ENCODE measurements at places on chromosomes 13 and 19. TPM values are rescaled to one million over a fixed set of nuclear protein-coding genes. Genes with fewer than 3 reads are reported as not detected.
A peak's percentile ranks its signal among the peaks of the same experiment; 100 is the strongest.

DNA sequence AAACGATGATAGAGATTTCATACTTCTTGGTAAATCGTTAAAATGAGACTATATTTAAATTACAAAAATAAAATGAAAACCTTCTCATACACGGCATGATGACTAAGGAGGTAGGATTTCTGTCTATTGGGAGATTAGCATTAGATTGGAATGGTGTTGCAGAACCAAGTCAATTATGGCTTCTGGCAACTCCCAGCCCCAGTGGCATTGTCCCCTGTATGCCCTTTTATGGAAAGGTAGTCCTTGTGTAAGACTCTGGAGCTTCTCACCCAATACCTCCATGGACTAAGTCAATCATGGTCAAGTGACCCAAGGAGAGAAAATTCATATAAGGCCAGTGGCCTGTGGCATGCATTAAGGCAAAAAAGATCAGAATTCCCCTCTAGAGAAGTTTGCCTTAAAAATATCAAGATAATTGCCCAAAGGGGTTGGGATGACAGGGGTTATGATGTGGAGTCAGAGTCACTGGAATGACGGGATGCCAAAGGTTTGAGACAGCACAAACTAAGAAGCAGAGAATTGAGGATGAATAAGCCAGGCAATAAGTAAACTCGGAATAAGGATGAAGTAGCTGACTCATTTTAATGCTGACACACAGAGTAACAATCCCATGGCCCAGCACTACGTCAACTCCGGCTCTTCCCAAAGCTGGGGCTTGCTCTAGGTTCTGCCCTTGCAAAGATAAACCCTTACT lies 57.8 kb upstream of the POSTN start:
- H3K27me3 ChIP-seq: no peaks in the 10 kb centered on the region
- no peak overlapping the region for H3K27ac ChIP-seq
- H3K36me3 ChIP-seq: no peaks in the 10 kb centered on the region
- H3K4me3 ChIP-seq: no peak overlapping the region

DNA sequence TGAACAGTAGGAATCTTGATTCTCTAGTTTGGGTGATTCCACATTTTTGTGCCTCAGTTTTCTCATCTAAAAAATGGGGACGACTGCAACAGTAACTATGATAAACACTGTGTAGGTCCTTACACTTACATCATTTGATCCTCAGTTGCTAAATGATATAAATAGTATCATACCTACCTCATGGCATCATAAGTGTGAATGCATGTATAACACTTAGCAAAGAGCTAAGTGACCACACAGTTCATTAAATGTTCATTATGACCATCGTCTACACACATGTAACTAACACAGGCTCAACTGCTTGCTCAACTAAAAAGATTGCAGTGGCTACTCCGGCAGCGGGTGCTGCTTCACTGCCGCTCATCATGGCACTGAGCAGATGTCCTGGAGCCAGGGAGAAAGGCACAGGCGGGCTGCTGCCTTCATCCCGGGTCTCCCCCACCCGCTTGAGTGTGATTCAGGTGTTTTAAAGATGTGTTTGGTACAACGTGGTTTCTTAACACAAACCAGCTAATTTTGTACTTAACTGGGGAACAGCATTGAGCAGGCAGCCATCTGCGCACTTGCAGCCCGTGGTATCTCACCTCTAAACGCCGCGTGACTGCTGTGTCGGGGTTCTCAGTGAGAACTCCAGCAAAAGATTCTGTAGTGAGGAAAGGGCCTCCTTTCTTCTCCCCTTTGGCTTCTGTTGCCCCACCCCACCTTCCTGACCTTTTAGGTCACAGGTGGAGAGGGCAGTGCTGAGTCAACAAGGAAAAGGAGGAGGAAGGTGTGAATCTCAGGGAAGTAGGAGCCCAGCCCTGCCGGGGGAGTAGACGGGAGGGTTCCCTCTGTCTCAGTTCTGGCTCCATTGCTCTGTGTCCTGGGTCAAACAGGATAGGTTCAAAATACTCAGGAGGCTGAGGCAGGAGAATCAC lies 11.7 kb upstream of the ACTN4 start:
- H3K4me1 ChIP-seq: peaks cover 31% of the 10 kb centered on the region
- no peak for DNase-seq
- no peaks in the 10 kb centered on the region for H3K27me3 ChIP-seq
- H3K4me3 ChIP-seq: no peak overlapping the region
- H3K36me3 ChIP-seq: peaks cover 5% of the 10 kb centered on the region

- no peak overlapping the region for H3K4me3 ChIP-seq
- H3K36me3 ChIP-seq: no peaks in the 10 kb centered on the region
- no peak for DNase-seq
- no peaks in the 10 kb centered on the region for H3K4me1 ChIP-seq
- H3K27me3 ChIP-seq: no peaks in the 10 kb centered on the region
- no peak overlapping the region for H3K27ac ChIP-seq
These were observed 1442.9 kb downstream of the SLITRK1 start for GRCh38 chr13:82439159-82439904.

DNA sequence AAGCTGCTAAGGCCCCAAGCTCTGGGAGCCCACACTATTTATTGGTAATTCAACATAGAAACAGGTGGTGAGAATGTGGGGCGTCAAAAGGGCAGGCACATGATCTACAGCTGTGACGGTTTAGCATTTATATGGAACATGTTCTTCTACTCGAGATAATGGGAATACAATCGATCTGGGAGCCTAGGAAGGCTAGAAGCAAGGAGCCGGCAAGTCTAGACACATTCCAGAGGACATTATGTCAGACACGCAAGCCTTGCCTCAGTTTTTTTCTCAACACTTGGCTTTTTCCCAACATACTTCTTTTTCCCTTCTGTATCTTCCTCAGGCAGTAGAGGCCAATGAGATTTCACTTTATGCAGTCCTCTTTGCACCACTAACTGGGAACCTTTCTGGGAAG lies 315.7 kb upstream of the SLITRK5 start:
- H3K4me1 ChIP-seq: no peaks in the 10 kb centered on the region
- no peaks in the 10 kb centered on the region for H3K27me3 ChIP-seq
- no peak overlapping the region for H3K27ac ChIP-seq
- H3K36me3 ChIP-seq: no peaks in the 10 kb centered on the region
- no peak overlapping the region for H3K4me3 ChIP-seq

GRCh38 chr19:54390942-54391577 lies 24.2 kb upstream of the TTYH1 start:
- no peak overlapping the region for H3K27ac ChIP-seq
- no peak overlapping the region for H3K4me3 ChIP-seq
- H3K27me3 ChIP-seq: no peaks in the 10 kb centered on the region
- no peaks in the 10 kb centered on the region for H3K4me1 ChIP-seq
- H3K36me3 ChIP-seq: no peaks in the 10 kb centered on the region
- peak; percentile 62 for DNase-seq

DNA sequence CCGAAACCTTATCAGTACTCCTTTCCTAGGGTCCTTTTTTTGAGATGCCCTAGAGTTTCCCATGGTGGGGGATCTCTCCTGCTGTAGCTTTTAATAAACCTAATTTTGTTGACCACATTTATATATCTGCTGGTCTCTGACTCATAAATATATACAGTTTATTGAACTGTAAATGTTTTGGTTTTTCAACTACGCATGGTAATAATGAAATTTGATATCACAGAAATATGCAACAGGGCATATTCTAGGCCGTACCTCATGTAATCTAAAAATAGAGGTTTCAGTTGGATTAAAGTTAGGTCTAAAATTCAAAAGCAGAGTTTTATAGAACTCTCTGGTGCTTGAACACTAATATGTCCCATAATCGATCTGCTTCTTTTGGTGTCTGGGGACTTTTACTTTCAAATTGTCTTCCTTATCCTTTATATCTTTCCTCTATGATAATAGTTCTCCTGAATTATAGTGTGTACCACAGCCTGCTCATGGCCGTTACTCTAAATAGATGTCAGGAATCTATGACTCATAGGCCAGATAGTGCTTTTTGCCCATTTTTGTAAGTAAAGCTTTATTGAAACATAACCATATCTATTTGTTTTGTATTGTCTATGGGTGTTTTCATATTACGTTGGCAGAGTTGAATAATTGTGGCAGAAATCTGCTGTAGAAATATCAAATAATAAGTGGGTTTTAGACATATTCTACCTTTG lies 324.8 kb upstream of the PCDH9 start:
- no peak overlapping the region for H3K4me3 ChIP-seq
- no peaks in the 10 kb centered on the region for H3K27me3 ChIP-seq
- DNase-seq: no peak
- H3K27ac ChIP-seq: no peak overlapping the region
- no peaks in the 10 kb centered on the region for H3K4me1 ChIP-seq
- no peaks in the 10 kb centered on the region for H3K36me3 ChIP-seq

DNA sequence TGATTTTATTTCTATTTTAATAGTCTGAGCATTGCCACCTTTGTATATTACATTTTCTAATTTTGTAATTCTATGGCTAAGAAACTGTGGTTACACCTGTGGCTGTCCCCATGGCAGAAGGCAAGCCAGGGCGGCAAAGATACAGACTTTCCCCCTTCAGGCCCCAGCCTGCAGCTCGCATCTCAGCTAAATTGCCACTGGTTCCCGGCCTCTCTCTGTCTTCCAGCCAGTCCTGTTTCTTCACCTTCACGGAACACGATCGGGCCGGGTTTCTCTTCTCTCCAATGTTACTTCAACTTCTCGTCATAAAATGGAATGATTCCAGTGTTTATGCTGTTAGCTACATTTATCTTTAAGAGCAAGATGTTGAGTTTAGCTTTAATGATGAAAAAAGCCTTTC lies 124.5 kb upstream of the ZNF507 start:
- no peaks in the 10 kb centered on the region for H3K4me1 ChIP-seq
- no peak overlapping the region for H3K27ac ChIP-seq
- no peak overlapping the region for H3K4me3 ChIP-seq
- no peaks in the 10 kb centered on the region for H3K36me3 ChIP-seq
- DNase-seq: no peak
- no peaks in the 10 kb centered on the region for H3K27me3 ChIP-seq

- H3K27me3 ChIP-seq: no peaks in the 10 kb centered on the region
- no peak for DNase-seq
- H3K4me3 ChIP-seq: no peak overlapping the region
- no peak overlapping the region for H3K27ac ChIP-seq
- H3K36me3 ChIP-seq: no peaks in the 10 kb centered on the region
These were observed 158.5 kb downstream of the SLITRK6 start for GRCh38 chr13:85640727-85641126.

GRCh38 chr19:18612772-18613588 lies at the start of gene TMEM59L:
TSS of gene TMEM59L (plus strand) at chr19:18612870. CDS start at chr19:18612959, 89 bp downstream.
- H3K4me3 ChIP-seq: peak within 1 kb of the TSS; percentile 43
- no peak within 1 kb of the TSS for H3K27ac ChIP-seq
- peaks cover 9% of the 10 kb centered on the region for H3K4me1 ChIP-seq
- DNase-seq: peak; percentile 41
- no peaks in the 10 kb centered on the region for H3K36me3 ChIP-seq
- peaks cover 29% of the 10 kb centered on the region for H3K27me3 ChIP-seq

GRCh38 chr19:661427-662196 lies 1.4 kb downstream of the RNF126 start:
- no peaks in the 10 kb centered on the region for H3K27me3 ChIP-seq
- H3K27ac ChIP-seq: peak overlapping the region; percentile 96
- DNase-seq: peak; percentile 68
- H3K36me3 ChIP-seq: peaks cover 42% of the 10 kb centered on the region
- peak overlapping the region; percentile 95 for H3K4me3 ChIP-seq
- H3K4me1 ChIP-seq: peaks cover 10% of the 10 kb centered on the region

DNA sequence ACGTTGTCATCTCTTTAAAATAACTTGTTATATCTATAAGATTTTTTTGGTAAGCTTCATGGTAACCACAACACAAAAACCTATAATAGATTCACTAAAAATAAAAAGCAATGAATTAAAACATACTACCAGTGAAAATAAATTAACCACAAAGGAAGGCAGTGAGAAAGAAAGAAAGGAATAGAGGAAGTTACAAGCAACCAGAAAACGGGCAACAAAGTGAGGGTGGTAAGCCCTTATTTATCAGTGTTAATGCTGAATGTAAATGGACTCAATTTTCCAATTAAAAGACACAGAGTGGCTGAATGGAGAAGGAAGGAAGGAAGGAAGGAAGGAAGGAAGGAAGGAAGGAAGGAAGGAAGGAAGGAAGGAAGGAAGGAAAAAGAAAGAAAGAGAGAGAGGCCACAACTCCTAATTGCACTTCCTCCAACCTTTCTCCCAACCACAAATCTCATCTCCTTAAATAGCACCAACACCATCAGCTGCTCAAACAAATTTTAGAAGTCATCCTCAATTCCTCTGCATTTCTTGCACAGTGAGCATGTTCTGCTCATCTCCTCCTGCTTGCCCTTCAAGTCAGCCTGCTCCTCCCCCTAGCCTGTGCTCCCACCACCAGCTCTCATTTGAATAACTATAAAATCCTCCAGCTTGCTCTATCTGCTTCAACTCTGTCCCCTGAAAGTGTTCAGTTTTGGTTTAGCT lies 48.6 kb downstream of the CCNA1 start:
- H3K27me3 ChIP-seq: no peaks in the 10 kb centered on the region
- H3K4me3 ChIP-seq: no peak overlapping the region
- H3K4me1 ChIP-seq: no peaks in the 10 kb centered on the region
- no peaks in the 10 kb centered on the region for H3K36me3 ChIP-seq
- H3K27ac ChIP-seq: no peak overlapping the region

DNA sequence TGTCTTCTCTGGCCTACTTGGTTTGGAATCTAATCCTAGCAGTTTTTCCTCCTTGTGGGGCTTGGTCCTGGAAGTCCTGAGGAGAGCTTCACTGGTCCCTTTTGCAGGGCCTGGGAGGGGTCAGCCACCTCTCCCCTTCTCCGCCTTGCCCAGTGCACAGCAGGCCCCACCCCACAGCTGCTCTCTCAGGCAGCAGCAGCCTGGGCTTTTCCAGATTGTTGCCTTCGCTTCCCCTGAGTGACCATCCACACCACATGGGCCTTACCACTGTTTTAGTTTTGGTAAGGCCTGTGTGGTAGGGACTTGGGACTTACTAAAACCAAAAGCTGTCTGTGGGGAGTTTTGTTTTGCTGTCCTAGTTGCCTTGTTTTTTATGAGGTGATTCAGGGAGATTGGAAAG lies 11.5 kb downstream of the MPHOSPH8 start:
- H3K4me1 ChIP-seq: no peaks in the 10 kb centered on the region
- no peak overlapping the region for H3K4me3 ChIP-seq
- H3K27me3 ChIP-seq: no peaks in the 10 kb centered on the region

DNA sequence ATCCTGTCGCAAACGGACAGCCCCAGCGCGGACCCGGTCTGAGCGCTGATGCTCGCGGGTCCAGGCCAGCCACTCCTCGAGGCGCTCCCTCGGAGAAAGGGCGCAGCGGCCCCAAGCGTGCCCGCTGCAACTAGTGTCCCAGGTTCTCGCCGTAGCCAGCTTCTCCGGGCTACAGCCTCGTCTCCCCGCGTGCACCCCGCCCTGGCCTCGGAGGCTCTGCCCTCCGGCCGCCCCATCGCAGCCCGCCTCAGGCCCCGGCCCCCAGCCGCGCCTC lies 487 bp downstream of the FLT1 start:
- H3K36me3 ChIP-seq: no peaks in the 10 kb centered on the region

Gene URAD
- polyA plus RNA-seq: 12.5 TPM

Gene EDNRB
- polyA plus RNA-seq: 7.2 TPM

Gene ZNF846
- 2.5 TPM for polyA plus RNA-seq

Gene KLF1
- polyA plus RNA-seq: not detected

Gene GARIN5A
- polyA plus RNA-seq: 3.4 TPM

All from small intestine (tissue), 16 donors.